ENCODE measurements at places on chromosomes 6 and 20. TPM values are rescaled to one million over a fixed set of nuclear protein-coding genes. Genes with fewer than 3 reads are reported as not detected.

GABRR1 gene
- total RNA-seq: not detected

SUMO4 gene
- not detected for total RNA-seq

ANGPT4 gene
- total RNA-seq: 0.09 TPM

TMEM151B gene
- not detected for total RNA-seq

STMND1 gene
- not detected for total RNA-seq
